Panc1 (cell line): ENCODE measurements at places on chromosomes 16 and 17.

GRCh38 chr16:3959148-3959547 is 78.6 kb upstream of the CREBBP start:
- no peak for DNase-seq

DNA sequence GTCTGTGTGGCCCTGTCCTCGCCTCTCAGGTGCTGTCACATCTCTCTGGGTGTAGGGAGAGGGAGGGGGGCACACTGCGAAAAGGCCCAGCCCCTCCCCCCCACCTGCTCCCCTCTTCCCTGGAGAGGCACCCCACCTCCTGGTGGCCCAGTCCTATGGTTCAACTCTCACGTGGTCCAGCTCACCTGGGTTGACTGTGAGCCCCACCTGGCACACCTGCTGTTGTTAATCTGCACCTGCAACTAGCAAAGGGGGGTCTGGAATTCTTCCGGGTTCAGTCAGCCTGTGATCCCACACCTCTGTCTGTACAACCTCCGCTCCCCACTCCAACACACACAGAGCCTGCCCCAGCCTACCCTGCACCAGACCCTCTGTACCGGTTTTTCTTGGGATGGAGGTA is 2.0 kb upstream of the SYNGR2 start:
- DNase-seq: no peak

- no peak for DNase-seq
Measured at GRCh38 chr16:64469906-64470702, 651.8 kb downstream of the CDH11 start.

DNA sequence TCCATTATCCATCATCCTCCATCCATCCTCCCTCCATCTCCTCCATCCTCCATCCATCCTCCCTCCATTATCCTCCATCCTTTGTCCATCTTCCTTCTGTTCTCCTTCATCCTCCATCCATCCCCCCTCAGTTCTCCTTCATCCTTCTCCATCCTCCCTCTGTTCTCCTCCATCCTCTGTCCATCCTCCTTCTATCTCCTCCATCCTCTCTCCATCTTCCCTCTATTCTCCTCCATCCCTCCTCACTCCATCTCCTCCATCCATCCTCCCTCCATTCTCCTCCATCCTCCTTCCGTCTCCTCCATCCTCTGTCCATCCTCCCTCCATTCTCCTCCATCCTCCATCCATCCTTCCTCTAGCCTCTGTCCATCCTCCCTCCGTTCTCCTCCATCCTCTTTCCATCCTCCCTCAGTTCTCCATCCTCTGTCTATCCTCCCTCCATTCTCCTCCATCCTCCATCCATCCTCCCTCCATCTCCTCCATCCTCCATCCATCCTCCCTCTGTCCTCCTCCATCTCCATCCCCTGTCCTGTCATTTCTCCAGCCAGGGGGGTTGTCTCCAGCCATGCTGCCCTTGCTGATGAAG is 143.7 kb downstream of the SDK2 start:
- DNase-seq: no peak

GRCh38 chr16:49993579-49993978 is 31.4 kb upstream of the CNEP1R1 start:
- no peak for DNase-seq

DNA sequence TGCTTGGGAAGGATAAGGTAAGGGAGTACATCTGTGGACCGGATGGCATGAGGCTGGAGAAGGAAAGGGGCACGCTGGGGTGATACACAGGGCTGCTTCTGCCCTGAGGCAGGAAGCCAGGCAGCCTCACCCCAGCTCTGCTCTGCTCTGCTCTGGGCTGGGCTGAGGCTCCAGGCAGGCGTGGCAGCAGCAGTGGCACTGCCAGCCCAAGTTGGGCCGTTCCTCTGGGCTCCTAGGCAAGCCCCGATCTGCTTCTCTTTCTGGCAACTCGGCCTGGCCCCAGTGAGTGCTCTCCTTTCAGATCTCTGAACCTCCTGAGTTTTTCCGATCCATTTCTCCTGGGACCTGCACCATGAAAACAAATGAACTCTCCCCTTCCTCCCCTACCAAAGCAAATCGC is 44.9 kb downstream of the VAC14 start:
- no peak for DNase-seq

- DNase-seq: no peak
Measured at GRCh38 chr17:61427567-61427966, 24.7 kb upstream of the TBX4 start.

- DNase-seq: no peak
Measured at GRCh38 chr17:13939222-13939621, 130.1 kb upstream of the COX10 start.

DNA sequence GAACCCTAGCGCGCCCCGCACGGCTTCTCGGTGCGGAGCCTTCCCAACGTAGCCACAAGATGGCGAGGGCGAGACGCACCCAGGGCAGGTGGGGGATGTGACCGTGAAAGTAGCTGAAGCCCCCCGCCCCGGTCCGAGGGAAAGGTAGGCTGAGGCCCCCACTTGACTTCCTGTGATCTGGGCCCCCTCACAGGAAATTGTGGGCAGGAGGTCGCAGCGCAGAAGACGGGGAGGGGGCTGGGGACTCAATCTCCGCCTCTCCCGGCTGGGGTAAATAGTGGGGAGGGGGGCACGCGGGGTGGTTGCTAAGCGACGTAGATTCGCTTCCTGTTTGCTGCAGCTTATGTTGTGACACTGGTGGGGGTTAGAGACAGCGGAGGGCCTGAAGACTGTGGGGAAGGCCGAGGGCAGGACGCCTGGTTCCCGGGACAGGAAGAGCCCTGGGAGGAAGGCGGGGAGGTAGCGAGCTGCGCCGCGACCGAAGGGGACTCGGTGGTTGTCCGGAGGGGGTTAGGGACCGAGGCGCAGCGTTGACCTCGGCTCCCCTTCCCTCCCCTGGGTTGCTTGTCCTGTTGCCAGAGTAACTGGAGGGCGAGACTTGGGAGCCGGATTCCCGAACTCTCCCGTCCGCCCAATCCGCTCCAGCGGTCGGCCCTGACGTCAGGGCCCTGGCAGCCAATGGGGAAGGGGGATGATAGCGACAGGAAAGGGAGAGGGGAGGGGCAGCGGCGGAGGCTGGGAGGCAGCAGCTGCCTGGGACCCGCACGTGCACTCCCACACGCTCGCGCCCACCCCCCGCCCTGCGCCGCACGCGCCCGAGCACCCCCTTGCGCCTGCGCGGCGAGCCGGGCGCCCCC is 1.2 kb downstream of the KDM6B start:
- DNase-seq: peak; percentile 96

DNA sequence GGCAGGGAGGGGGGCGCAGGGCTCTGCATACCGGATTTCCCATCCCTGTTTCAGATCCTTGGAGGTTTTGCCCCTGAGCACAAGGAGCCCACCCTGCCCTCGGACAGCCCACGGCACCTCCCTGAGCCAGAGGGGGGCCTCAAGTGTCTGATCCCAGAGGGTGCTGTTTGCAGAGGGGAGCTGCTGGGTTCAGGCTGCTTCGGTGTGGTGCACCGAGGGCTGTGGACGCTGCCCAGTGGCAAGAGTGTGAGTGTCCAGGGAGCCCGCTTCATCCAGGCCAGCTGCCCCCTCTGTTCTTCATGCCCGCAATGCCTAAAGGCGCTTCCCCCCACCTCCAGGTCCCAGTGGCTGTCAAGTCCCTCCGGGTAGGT is 2.5 kb downstream of the TNK1 start:
- no peak for DNase-seq
